Fibroblast of skin of scalp (primary cell): ENCODE measurements at places on chromosomes 6 and 20.

- DNase-seq, result no peak
Observed at GRCh38 chr6:113627480-113627879, 229.7 kb upstream of the MARCKS start.

- no peak for DNase-seq
Observed at GRCh38 chr6:33652002-33652401, 30.9 kb downstream of the ITPR3 start.

DNA sequence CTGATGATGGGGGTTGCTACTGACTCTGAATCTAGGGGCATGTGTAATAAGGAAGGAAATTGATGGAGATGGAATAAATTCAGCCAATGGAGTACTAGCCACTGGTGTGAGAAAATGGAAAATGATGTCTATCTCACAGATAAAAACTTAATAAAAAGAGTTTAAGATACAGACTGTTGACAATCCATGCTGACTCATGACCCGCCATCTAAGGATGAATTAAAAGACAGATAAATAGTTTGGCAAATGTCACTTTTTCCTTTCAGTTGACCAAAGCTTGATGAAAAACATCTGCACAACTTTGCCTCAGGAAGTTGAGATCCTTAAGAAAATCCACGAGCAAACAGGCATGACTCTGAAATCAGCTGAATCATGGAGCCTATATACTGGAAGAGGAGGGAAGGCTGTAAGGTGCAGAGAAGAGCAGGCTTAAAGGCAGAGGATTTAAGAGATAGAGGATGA lies 82.6 kb upstream of the BMP5 start:
- DNase-seq, result peak; percentile 65

- no peak for DNase-seq
Observed at GRCh38 chr6:120646101-120646500, 688.2 kb downstream of the TBC1D32 start.

GRCh38 chr6:165600606-165601005 lies 62.4 kb downstream of the PDE10A start:
- no peak for DNase-seq

- DNase-seq, result no peak
Observed at GRCh38 chr20:60050193-60050947, 92.1 kb downstream of the CDH26 start.

GRCh38 chr6:24255676-24256075 lies 102.2 kb downstream of the DCDC2 start:
- no peak for DNase-seq

DNA sequence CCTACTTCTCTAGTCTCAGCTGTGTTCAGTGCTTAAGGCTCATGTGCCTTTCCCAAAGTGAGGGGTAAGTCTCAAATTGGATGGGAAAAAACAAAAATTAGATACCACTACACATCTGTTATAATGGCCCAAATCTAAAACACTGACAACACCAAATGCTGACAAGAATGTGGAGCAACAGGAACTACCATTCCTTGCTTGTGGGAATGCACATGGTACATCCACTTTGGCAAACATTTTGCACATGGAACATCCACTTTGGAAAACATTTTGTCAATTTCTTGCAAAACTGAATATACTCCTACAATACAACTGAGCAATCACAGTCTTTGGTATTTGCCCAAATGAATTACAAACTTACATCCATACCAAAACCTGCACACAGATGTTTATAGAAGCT lies 109.3 kb downstream of the TENT5A start:
- DNase-seq, result no peak

DNA sequence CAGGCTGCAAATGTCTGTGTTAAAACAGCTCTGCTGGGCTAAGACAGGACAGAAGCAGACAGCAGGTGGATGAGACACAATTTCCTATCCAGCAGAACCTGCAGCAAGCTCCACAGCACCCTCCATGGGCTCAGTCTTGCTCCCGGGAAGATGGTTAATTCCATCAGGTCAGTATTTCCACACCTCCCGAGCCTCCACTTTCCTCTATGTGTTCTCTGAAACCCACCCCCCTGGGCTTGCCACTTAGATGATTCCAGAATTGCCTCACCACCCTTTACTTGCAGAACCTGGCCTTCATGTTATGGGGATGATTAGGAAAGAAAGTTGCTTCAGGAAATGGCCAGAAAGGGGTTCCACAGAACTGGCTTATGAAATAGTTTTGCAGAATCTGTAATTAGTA lies 43.8 kb downstream of the ERMARD start:
- DNase-seq, result no peak

GRCh38 chr6:138162111-138162954 lies 594 bp downstream of the ARFGEF3 start:
- no peak for DNase-seq

DNA sequence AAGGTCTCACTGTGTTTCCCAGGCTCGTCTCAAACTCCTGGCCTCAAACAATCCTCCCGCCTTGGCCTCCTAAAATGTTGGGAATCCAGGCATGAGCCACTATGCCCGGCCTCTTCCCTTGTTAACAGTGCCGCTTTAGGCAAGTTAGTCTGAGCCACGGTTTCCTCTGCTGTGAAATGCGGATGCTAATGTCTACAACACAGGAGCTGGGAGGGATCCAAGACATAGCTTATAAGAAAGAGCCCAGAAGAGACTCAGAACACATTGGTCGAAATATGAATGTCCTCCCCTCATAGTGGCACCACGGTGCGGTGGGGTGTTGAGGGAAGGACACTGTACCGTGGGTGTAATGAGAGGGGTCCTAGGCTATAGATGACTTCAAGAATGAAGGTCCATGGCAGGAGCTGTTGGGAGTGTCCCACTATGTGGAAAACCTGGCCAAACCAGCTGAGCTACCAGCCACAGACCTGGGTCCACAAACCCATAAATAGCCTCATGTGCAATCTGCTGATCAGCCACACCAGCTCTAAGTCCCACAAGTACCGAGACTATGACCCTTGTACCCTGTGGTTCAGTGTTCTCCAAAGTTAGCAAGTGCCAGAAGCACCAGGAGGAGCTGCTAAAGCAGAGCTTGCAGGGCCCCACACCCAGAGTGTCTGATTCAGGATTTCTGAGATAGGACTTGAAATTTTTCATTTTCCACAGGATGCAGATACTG lies 57.8 kb upstream of the ZFAND3 start:
- no peak for DNase-seq

GRCh38 chr6:6834356-6835222 lies 246.1 kb downstream of the LY86 start:
- DNase-seq, result no peak

- peak; percentile 57 for DNase-seq
Observed at GRCh38 chr20:24118441-24119175, 130.0 kb upstream of the GGTLC1 start.

DNA sequence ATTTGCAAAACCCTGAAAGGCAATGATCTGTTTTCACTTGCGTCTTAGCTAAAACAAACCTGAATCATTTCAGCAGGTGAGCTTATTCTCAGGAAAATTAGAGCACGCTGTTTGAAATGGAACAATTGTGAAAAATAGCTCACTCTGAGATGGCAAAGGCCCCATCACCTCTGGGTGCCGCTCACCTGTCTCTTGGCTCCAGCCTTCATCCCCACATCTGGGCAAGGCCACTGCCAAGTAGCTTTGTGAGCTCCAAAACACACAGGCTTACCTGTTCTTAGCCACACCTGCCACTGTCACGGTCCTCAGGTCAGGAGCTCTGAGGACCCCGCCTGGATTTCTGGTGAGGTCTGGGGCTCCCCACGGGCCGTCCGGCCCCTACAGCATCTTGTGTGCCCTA lies 66.7 kb downstream of the SMOC2 start:
- no peak for DNase-seq

- DNase-seq, result no peak
Observed at GRCh38 chr6:164072240-164072666, 657.7 kb downstream of the QKI start.

DNA sequence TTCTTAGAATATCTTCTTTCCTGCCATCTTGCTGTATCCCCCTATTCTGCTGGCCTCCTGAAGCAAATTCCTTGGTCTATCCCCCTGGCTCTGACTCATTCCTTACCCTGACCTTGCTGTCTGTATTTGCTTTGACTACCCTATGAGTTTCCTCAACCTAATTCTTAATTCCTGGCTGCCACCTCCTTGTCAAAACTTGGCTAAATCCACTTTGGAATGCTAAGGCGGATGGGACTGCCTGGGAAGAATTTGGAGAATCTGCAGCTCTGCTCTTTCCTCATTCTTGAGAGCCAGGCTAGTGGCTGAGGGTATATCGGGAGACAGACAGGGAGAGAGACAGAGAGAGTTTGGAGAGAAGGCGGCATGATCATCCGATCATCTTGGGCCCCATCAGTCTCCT lies 24.4 kb downstream of the CAP2 start:
- DNase-seq, result peak; percentile 99

GRCh38 chr20:4961746-4962145 lies 39.6 kb downstream of the SLC23A2 start:
- DNase-seq, result peak; percentile 77

DNA sequence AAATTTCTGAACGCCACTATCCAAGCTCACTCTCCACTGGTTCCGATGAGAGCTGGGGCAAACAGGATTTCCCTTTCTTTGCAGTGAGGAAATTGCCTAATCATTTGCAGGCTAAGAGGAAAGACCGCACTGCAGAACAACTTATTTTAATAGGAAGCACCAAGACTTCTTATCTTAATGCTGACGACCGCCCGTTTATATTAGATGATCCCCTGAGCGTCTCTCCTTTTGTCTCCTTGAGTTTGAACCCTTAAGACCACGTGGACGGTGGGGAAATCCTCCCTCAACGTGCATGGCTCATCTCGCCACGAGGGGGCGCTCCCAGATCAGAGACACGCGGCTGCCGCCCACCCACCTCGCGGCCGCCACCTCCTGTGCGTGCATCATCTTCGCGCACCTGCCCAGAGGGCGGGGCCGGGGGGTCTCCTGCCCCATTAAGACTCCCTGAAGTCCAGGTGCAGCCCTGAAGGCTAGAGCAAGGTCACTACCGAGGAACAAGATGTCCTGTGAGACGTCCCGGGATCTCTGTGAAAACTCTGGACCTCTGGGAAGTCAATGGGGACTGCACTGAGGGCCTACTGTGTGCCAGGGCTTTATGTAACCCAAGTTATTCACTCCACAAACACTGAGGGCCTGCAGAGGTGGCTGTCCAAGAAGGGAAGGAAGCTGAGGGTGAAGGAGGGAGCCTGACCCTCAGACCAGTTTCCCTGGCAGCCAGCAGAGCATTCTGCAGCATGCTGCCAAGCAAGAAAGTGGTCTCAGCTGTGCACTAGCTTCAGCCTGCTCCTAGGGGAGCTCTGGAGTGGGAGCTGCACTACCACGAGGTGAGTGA lies 28.1 kb downstream of the PDYN start:
- DNase-seq, result peak; percentile 56

- DNase-seq, result no peak
Observed at GRCh38 chr6:139828751-139829519, 454.5 kb upstream of the CITED2 start.

GRCh38 chr20:17636523-17637412 lies 45.3 kb downstream of the RRBP1 start:
- no peak for DNase-seq

GRCh38 chr20:8385247-8385646 lies 253.2 kb downstream of the PLCB1 start:
- DNase-seq, result peak; percentile 99

DNA sequence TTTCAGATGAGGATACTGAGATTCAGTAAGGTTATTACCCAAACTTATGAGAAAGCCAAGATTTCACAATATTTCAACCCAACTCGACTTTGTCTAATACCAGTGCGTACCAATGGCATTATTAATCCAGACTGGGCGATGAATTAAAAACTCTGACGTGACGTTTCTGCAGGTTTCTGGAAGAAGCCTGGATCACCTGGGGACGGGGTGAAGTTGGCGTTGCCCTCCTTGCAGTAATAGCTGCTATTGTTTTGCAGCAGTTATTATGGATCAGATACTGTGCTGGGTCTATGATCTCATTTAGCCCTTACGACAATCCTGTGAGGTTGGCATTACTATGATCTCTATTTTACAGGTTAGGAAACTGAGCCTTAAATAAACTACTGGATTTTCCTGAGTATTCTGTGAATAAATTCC lies 569 bp upstream of the CDC5L start:
- DNase-seq, result no peak

DNA sequence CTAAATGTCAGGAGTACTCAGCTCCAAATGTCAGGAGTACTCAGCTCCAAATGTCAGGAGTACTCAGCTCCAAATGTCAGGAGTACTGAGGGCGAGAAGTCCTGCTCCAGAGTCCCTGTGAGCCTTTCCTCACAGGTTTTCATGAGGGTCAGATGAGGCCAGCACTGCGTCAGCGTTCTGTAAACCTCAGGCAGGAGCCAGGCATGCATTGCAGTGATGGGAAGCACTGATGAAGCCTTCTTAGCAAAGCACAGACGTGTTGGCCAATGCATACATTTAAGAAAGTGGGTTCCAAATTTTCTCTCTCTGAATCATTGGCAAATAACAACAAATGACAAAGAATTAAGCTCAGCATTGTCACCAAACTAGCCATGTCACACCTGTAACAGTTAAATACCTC lies 254.9 kb downstream of the ZNF217 start:
- no peak for DNase-seq

GRCh38 chr6:4563156-4563555 lies 213.0 kb upstream of the CDYL start:
- no peak for DNase-seq

- DNase-seq, result no peak
Observed at GRCh38 chr6:106974999-106975737, 639 bp upstream of the CD24 start.

DNA sequence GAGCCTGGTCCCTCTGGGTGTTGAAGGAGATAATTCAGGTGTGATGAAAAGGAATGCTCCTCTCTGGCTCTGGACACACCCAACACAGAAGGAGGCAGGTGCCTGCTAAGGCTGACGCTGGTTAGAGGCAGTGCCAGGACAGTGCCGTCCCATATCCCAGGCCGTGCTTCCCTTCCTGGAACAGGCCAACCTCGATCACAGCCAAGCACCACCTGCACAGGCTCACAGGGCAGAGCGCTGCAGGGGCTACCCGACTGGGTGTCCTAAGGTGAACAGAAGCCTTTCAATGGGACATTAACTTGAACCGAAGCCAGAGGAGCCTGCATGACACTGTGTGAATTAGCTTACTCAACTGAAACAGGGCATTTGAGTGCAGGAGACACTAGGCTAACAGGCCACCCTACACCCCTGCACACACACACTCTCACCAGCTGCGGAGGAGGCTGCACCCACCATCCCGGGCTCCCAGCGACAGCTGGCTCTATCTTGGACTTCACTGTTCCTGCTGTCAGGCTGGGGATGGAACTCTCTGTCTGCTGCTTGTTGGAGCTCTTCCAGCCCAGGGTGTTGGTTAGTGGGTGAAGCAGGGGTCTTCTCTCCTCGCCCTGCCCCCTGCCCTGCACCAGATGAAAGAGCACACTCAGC lies 347.2 kb downstream of the TAF4 start:
- no peak for DNase-seq

DNA sequence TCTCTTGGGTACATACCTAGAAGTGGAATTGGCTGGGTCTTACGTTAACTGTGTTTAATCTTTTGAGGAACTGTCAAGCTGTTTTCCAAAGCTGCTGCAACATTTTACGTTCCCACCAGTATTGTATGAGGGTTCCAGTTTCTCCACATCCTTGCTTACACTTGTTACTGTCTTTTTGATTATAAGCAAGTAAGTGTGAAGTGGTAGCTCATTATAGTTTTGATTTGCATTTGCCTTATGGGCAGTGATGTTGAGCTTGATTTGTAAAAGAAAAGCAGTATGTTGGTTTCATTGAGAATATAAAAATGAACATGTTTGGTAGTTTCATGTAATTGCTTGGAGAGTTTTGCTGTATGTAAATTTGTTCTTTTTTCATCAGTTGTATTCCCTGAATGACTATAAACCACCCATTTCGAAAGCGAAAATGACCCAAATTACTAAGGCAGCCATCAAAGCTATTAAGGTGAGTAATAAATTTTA lies 40.4 kb downstream of the SCAF8 start:
- no peak for DNase-seq
